Stimulated activated CD4-positive, alpha-beta T cell treated with anti-CD3 and anti-CD28 coated beads, Interleukin-15, amount 100 ng/mL, for 48 hours (primary cell): ENCODE measurements at places on chromosomes 13 and 19.

DNA sequence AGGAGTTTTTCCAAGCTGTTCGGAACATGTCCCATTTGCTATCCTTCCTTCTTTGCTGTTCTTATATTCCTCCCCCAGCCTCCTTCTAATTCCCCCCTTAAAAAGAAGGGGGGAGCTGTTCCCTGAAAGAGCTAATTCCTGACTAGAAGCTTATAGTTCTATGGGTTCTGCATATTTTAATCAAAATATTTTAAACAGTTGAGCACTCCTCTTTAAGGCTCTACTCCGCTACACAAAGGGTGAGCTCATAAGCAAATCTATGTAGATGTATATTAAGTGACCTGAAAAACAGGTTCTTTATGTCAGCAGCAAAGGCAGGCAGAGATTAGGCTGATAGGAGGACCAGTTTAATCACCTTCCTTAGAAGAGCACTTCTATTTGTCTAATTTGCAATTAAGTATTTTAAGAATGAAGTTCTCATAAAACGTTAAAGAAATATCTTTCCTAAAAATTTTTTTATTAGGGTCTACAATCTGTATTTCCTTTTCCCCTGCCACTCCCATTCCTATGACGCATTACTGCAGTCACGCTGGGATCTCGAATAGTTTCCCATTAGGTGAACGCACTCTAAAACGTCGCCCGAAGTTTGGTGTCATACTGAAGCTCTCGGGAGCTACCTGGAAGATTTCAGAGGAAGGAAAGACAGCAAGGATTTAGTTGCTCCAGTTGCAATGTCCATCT lies 5.2 kb downstream of the EFNB2 start:
- no peak for DNase-seq

GRCh38 chr13:98445340-98446233 lies 131.3 kb downstream of the STK24 start:
- peak; percentile 66 for DNase-seq

GRCh38 chr19:10334588-10335351 lies 1.4 kb upstream of the RAVER1 start:
- DNase-seq: peak; percentile 56

- no peak for DNase-seq
These were observed 5.3 kb upstream of the GPR183 start for GRCh38 chr13:99312493-99312883.

GRCh38 chr19:48493718-48494401 lies 17.8 kb downstream of the LMTK3 start:
- DNase-seq: no peak

- no peak for DNase-seq
These were observed 29.2 kb upstream of the TSHZ3 start for GRCh38 chr19:31378404-31378803.

DNA sequence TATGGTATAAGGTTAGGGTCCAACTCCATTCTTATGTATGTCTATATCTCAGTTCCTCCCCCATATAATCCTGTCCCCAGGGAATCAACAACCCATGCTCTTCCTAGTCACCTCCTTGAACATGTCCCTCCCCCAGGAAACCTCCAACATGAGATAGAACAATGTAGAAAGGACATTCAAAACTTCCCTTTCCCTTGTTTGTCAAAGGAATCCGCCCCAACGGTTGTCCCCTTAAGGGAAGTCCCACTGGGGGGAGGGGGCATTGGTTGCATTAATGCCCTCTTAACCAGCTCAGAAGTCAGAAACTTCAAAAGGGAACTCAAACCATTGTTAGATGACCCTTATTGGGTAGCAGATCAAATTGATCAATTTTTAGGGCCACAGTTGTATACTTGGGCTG lies 6.8 kb upstream of the ZNF561 start:
- no peak for DNase-seq

- DNase-seq: peak; percentile 27
These were observed 825 bp downstream of the GMIP start for GRCh38 chr19:19642506-19643157.

GRCh38 chr13:37068962-37069361 lies 9.5 kb upstream of the SUPT20H start:
- DNase-seq: no peak

- no peak for DNase-seq
These were observed 2.3 kb downstream of the UPF1 start for GRCh38 chr19:18833849-18834643.

- no peak for DNase-seq
These were observed 20.9 kb downstream of the KLHL26 start for GRCh38 chr19:18657590-18658365.

- no peak for DNase-seq
These were observed 18.9 kb upstream of the ZNRF4 start for GRCh38 chr19:5436106-5436947.

DNA sequence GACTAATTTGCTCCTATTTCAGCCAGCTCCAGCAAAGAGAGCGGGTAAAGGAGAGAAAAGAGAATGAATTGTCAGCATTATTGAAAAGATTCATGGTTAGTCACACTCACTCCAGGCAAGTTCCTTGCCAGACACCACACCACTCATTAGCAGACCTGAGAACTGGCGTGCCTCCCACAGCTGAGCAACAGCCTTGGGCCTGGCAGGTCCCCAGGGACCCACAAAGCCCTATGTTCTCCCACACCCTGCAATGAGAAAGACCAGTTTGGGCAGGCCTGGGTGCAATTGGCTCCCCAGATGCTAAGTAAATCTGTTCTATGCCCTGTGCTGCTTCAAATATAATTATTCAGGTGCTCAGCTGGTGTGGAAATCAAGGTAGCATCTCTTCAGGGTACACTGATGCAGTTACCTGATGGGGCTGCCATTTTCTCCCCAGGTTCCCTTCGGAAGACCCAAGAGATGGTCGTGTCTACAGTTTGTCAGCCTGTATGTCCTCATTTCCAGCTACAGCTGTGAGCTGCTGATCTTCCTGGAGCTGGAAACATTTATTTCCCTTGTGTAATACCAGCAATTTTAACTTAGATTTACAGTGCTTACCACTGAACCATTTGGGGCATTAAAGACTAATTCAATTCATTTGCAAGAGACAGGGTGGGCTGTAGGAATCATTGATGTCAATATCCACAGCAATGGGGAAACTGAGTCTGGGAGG lies 405.0 kb downstream of the COG6 start:
- peak; percentile 40 for DNase-seq

GRCh38 chr19:36182612-36183244 lies 30.5 kb upstream of the COX7A1 start:
- DNase-seq: no peak

- DNase-seq: no peak
These were observed 1.8 kb upstream of the CD37 start for GRCh38 chr19:49333418-49333805.

DNA sequence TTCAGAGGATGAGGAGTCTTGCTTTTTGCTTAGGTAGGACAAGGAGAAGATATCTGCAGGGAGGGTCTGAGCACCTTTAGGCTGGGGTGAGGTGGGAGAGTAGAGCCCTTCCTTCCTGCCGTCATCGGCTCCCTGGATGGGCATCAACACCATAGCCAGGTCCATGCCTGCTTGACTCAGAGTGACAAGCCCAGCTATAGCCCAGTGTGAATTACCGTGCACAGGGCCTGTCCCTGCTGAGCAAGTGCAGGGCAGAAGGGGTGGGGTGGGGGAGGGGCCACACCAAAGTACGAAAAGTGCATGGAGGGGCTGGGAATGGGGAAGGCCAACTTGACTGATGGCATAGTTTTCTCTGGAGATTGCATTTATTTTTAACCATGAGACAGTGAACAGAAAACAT lies 30.3 kb upstream of the RNF113B start:
- no peak for DNase-seq

- DNase-seq: no peak
These were observed 1.1 kb upstream of the KLF1 start for GRCh38 chr19:12888006-12888603.

DNA sequence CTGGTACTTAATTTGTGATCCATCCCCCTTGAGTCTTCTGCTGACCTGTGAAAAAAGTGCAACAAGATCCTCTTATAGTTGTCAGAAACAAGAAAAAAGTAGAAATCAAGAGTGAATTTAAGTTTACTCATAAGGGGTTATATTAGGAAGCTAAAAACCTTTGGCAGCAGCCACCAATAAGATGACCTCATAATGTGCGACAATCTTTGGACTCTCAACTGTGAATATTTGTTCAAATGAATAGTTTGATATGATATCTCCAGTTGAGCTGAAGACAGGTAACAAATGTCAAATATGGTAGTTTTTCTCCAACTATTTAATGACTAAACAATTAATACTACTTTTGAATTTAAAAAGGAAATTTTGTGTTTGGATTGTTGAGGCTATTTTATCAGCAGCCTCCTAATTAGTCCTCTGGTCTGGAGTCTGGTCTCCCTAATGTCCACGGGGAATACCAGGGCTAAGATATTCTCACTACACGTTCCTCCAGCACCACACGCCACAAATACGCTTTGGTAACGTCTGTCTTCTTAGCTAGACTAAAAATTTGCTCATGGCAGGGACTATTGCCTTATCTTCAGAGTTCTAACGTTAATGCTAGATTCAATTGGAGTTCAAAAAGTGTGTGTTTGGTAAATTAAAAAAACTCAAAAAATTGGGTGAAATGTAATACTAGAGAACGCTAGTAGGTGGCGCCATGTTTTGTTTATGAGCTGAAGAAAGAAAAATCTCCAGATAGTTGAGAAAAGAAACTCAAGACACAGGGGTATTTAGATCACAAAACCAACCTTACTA lies 51.0 kb upstream of the PDX1 start:
- DNase-seq: no peak

DNA sequence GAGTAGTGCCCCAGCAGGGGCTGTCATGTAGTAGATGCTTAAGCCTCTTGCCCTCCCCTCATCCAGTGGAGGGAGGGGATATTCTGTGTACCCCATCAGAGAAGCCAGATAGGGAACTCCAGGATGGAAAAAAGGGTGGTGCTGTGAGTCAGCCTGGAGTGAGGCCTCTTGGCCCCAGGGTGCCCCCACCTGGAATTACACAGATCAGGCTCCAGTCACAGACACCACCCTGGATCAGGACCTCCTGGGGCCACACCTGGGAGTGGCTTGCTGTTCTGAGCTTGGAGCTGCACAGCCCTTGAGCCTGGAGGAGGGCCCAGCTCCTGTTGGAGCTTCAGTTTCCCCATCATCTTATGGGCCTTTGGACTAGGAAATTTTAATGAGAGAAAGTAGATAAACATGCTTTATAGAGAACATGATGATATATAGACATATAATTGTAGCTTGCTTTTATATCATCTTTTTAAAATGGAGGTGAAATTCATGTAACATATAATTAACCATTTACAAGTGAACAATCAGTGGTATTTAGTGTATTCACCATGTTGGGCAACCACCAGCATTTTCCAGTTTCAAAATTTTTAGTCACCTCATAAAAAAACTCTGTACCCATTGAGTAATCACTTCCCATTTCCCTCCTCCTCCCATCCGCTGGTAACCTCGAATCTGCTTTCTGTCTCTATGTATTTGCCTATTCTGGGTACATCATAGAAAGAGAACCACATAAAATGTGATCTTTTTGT lies 24.6 kb downstream of the CYP4F22 start:
- no peak for DNase-seq

DNA sequence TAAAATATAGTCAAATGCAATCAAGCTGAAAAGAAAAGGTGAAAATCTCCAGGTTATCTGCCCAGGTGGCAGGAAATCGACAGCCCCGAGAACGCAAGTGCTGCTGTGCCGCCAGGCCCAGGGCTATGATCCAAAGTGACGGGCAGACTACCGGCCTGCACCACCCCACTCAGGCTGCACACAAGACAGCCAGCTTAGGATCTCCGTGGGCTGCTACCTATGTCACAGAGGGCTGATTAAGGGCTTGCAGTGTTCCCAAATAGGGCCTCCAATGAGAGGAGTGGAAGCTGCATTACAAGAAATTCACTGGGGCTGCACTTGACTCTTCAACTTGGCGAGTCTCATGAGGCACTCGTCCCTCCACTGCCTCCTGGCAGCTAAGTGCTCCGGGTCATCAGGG lies 121.8 kb downstream of the CRYL1 start:
- DNase-seq: no peak

- DNase-seq: no peak
These were observed 207.4 kb downstream of the COG6 start for GRCh38 chr13:39862900-39863299.

DNA sequence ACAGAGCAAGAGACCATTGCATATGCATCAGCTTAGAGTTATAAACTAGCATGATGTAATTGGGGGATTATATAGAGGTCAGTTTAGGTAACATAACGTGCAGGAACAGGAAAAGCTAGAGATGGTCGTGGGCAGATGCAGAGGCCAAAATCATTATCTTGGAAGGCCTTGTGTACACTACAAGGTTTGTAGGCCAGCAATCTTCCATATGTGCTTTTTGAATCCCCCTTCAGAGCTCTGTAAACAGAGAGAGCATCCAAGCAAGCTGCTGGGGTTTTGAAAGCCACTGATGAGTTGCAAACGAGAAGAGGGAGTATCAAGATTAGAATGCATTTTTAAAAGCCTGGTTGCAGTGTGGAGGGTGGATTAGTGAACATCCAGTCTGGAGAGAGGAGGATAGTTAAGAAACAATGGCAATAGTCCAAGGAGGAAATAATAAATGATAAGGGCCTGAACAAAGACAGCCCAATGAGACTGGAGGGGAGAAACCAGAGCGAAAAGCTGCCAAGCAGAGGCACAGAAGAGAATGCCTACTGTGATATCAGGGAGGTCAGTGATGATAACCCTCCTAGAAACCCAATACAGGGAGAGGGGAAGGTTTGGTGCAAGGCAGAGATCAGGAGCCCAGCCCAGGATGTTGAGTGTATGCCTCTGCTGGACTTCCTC lies 109.6 kb downstream of the ZAR1L start:
- no peak for DNase-seq

DNA sequence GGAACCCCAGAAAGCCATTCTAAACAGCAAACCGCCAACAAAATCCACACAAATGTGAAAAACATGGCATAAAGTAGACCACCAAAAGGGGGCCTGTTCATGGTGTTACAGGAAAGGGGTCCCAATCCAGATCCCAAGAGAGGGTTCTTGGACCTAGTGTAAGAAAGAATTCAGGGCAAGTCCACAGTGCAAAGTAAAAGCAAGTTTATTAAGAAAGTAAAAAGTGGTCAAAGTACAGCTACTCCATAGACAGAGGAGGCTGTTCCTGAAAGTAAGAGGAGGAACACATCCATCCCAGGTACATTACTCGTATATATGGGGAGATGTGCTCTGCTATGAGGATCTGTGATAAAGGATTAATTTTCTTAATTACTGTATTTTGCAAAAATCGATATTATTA lies 67.8 kb upstream of the SLC15A1 start:
- no peak for DNase-seq

DNA sequence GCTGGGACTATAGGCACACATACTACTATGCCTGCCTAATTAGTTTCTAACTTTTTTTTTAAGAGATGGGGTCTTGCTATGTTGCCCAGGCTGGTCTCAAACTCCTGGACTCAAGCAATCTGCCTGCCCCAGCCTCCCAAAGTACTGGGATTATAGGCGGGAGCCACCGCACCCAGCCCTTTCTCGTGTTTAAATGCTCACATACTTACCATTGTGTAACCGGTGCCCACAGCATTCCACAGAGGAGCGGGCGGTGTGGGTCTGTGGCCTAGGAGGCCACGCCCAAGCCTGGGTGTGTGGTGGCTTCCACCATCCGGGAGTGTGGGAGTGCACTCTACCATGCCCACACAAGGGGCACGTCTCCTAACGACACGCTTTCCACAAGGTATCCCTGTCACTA lies 7.7 kb downstream of the LMNB2 start:
- DNase-seq: no peak
